ENCODE measurements at places on chromosomes 13 and 19.

DNA sequence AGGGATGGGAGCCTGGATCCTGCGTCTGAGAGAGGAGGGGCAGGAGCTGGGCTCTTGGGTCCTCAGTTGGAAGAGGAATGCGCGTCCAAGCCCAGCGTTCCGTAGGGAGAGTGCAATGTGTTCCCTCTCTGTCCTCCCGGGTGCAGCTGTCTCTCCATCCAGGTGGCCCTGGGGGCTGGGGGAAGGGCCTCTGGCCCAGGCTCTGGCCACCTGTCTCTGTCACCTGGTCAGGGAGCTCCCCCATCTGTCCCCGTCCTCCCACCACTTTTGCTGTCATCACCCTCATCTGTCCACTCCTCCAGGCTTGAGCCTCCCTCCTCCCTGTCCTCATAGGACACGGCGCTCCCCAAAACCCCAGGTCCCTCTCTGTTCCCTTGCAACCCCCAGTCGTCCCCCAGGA is 3.7 kb upstream of the SBK2 start:
- no peak for DNase-seq

DNA sequence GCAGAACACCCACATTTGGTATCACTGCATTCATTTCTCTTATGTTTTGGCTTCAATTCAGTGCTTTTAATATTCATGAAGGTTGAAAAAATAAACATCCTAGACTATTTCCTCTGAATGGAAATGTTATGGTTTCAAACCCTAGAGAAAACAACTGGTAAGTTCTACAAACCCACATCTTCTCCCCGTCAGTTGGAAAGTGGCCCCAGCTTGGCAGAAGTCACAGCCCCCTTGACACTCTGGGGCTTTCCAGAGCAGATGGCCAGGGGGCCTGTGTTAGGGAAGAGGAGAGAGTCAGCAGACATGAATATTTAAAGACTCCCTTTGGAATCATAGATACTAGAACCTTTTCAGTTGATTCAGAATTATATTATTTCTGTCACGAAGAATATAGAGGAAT is 123.9 kb downstream of the SHISA2 start:
- DNase-seq: no peak

DNA sequence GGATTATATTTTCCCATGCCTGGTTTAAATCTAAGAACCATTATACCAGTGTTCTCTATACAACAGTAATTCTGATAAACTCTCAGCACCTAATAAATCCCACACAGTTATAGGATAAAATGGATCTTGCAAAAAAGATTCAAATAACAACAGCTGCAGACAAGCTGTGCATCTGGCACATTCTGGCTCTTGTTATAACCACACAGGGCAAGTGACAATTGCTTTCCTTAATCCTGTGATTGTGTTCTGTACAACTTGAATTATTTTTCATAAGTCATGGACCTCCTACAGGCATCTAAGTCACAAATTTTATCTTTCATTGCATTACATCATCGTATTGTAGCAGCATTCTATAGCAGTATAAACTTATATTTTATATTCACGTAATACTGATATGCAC is 948.3 kb downstream of the SLITRK1 start:
- DNase-seq: no peak

DNA sequence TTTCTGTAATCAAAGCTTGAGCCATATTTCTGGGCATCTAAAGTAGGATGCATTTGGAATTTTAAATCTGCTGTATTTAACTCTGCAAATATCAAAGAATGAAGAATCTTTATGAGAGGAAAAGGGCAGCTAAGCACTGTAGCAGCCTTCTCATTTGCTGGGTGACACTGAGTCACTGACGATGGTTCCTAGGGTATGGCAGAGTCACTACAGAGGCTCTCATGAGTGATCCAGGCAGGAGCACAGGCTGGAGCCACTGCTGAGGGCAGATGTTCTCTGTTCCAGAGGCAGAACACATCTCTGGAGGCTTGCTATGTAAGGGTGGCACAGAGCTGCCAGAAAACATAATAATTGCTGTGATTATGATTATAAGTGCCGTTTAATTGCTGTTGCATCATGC is 340.7 kb upstream of the HTR2A start:
- DNase-seq: no peak

- no peak for DNase-seq
Measured at GRCh38 chr13:91539286-91540157, 141.1 kb downstream of the GPC5 start.

GRCh38 chr13:71219698-71220415 is 647.1 kb downstream of the DACH1 start:
- DNase-seq: no peak
